ENCODE measurements at places on chromosomes 13 and 19.
A peak's percentile ranks its signal among the peaks of the same experiment; 100 is the strongest.

- no peak for DNase-seq
These were observed 6.4 kb downstream of the LHB start for GRCh38 chr19:49010453-49010852.

DNA sequence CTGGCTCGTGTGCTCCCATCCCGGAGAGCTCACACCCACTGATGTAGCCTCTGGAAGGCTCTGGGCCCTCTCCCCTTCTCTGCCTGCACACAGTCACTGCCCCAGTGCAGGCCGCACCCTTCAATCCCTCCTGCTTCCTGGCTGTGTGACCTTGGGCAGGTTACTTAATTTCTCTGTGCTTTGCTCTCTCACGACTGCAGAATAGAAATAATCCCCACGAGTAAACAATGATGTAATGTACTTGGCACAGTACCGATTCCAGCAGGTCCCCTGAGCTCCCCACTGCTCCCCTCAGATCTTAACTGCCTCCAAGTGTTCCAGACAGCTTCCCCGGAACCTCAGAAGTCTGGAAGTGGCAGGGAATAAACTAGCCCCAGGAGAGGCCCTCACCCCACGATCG, 16.1 kb downstream of the LIG1 start:
- DNase-seq = no peak

GRCh38 chr19:33296488-33296971, 5.8 kb downstream of the CEBPA start:
- no peak for DNase-seq

DNA sequence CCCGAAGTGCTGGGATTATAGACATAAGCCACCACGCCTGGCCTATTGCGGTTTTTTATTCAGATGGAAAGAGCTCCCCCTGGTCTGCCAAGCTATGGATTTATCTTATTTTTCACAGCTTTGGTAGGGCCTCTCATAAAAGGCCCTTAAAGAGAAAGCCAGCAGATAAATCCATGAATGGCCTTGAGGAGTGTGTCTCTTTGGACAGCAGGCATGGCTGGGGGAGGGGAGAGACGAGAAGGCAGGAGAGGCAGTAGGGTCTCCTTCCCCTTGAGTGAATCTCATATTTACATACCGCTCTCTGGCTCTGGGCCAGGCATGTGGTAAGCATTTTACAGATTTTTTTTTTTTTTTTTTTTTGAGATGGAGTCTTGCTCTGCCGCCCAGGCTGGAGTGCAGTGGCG, 25.2 kb downstream of the MARK4 start:
- DNase-seq = no peak

DNA sequence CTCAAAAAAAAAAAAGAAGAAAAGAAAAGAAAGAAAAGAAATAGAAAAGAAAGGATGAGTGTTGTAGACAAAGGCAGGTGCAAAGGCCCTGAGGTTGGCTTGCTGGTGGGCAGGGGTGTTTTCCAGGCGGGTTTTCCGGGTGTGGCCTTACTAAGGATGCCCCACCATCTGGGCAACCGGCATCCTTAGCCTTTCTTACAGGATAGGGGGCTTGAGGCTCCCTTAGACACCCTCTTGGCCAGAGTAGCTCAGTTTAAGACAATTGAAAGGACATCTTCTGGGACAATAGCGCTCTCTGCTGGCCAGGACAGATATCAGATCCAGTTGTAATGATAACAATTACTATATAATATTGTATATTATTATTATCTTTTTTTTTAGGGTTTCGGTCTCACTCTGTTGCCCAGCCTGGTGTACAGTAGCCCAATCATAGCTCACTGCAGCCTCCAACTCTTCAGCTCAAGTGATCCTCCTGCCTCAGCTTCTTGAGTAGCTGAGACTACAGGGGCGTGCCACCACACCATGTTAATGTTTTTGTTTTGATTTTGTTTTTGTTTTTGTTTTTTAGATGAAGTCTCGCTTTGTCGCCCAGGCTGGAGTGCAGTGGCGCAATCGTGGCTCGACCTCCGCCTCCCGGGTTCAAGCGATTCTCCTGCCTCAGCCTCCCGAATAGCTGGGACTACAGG, 1.4 kb upstream of the QTRT1 start:
- no peak for DNase-seq

DNA sequence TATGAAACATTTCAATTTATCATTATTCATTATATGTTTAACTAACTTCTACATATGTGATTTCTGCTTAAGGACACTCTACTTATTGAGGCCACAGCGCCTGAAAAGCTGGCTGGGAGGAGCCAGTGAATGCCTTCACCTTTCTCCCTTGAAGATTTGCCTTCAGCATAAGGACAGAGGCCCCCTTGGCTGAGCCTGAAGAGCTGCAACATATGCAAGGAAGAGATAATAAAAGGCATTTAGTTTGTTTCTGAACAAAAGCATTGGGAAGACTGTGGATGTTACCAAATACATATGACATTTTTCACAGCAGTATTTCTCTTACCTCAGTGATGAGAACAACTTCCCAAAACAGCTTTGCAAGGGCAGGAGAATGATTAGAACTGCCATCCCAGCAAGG, 92.1 kb downstream of the ABCC4 start:
- DNase-seq = no peak

DNA sequence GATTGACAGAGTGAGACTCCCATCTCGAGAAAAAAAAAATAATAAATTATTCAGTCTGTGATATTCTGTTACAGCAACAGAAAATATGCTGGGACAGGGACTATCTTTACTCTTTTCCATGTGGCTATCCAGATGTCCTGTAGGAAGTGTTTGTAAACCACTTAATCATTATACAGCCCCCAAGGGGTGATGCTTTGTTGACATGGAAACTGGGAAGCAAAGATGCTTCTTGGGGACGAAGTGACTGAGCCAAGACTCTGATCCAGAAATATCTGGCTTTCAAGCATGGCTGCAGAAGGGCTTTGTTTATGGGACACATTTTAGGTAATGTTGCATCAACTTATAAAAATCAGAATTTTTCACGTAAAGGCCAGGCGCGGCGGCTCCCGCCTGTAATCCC, 5.4 kb downstream of the ZNF8 start:
- no peak for DNase-seq

DNA sequence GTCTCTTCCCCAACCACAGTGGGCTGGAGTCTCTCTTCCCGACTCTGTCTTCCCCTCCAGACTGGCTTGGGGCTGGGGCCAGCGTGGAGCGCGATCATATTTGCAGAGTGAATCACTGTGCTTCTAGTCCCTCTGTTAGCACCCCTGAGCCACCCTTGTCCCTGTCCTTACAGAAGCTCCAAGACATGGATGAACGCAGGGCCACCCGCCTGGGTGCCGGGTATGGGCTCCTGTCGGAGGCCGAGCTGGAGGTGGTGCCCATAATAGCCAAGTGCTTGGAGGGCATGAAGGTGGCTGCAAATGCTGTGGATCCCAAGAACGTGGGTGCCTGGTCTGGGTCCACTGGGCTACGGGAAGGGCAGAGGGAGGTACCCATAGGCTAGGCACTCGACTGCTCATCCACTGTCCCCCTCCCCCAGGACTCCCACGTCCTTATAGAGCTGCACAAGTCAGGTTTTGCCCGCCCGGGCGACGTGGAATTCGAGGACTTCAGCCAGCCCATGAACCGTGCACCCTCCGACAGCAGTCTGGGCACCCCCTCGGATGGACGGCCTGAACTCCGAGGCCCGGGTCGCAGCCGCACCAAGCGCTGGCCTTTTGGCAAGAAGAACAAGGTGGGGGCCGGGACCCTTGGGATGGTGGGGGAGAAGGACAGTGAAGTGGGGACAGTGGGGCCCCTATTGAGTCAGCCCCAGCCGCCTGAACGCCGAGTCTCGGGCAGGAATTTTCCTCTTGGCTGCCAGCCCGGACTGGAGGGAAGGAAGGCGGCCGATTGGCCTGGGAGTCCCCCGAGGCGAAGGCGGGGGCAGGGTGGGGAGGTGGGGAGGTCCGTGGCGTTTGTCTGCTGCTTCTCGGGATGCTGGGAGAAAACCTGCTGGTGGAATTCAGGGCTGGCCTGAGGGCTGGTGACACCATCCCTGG, 5.2 kb downstream of the TRIP10 start:
- DNase-seq = no peak

DNA sequence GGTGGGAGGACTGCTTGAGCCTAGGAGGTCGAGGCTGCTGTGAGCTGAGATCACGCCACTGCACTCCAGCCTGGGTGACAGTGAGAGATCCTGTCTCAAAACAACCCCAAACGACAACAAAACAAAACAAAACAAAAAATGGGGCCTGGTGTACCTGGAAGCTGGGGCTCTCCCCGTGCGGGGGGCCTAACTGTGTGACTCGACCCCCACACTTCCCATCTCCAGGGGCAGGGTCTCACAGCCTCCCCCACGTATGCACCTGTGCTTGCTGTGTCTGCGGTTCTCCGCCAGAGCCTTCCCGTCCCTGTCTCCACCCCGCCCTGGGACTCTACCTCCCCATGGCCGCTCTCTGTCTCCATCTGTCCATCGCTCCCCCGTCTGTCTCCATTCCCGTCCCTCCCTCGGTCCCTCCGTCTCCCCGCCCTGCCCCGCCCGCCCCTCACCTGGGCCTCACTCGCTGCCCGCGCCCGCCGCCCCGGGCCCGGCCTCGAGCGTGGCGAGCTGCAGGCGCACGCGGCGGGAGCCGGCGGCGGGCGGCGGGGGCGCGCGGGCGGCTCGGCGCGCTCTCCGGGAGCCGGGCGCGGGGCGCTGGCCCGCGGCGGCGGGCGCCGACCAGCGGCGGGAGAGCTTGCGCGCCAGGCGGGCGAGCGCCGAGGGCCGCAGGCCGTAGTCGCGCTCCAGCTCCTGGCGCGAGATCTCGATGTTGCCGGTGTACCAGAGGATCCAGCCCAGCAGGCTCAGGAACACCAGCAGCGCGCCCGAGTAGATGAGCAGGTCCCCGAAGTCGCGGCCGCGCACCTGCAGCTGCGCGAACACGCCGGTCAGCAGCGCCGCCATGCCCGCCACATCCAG, 587 bp downstream of the TMEM238 start:
- peak; percentile 24 for DNase-seq

GRCh38 chr19:46466536-46467196, 4.7 kb downstream of the PNMA8A start:
- DNase-seq = no peak

DNA sequence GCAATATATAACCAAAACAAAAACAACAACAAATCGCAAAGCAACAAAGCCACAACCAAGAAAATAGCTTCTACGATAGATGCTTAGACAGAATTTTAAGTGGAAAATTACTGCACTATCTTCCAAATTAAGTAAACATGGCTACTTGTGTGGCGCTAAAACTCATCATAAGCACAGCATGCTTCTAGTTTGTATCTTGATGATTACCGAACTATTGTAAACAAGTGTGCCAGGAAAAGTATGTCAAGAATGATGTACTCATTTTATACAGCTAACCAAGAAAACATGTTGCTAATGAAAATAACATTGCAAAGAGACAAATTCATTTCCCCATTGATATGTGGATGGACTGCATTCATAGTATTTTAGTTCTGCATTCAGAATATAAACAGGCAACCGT, 271.9 kb upstream of the GPC6 start:
- no peak for DNase-seq

- DNase-seq = peak; percentile 72
These were observed 11.6 kb upstream of the JUND start for GRCh38 chr19:18292810-18293641.

DNA sequence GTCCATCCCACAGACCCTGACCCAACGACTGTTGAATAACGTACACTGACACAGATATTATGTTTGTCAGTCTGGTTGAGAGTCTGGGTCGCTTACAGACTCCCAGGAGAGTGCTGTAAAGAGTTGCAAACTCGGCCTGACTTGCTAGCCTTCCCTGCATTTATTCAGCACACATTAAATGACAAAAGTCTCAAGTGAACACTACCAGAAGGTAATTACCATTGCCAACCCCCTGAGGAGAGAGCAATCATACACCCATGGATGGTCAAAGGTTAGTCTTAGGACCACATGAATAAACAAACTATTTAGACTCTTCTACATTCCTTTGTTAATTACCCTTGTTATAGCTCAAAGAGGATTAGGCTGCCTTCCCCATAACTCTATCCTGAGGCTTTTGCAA, 1048.6 kb downstream of the PCDH17 start:
- no peak for DNase-seq

- no peak for DNase-seq
These were observed 56.2 kb downstream of the COLGALT1 start for GRCh38 chr19:17611462-17612244.

DNA sequence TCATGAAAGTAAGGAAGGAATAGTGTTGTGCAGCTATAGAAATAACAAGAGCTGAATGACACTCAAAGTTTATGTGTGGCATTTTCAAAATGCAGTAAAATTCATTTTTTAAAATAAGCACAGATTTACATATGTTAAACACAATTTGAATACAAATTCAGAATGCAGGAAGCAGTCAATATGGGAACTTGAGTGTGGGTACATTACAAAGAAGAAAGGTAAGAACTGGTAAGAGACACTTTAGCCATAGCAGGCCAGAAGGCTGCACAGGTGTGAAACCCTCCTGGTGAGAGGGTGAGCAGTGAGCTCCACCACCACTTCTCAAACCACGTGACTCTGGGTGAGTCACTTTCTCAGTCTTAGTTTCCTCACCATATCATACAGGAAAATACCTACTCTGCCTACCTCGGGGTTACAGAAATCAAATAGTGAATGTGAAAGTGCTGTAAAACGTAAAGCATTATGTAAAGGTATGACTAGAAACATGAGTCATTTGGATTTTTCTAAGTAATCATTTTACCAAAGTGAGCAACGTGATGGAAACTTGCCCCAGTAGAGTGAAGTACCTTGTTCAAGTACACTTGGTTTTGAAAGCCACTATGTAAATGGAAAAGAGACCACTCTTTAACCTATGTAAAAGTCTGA, 40.5 kb downstream of the USP12 start:
- no peak for DNase-seq

DNA sequence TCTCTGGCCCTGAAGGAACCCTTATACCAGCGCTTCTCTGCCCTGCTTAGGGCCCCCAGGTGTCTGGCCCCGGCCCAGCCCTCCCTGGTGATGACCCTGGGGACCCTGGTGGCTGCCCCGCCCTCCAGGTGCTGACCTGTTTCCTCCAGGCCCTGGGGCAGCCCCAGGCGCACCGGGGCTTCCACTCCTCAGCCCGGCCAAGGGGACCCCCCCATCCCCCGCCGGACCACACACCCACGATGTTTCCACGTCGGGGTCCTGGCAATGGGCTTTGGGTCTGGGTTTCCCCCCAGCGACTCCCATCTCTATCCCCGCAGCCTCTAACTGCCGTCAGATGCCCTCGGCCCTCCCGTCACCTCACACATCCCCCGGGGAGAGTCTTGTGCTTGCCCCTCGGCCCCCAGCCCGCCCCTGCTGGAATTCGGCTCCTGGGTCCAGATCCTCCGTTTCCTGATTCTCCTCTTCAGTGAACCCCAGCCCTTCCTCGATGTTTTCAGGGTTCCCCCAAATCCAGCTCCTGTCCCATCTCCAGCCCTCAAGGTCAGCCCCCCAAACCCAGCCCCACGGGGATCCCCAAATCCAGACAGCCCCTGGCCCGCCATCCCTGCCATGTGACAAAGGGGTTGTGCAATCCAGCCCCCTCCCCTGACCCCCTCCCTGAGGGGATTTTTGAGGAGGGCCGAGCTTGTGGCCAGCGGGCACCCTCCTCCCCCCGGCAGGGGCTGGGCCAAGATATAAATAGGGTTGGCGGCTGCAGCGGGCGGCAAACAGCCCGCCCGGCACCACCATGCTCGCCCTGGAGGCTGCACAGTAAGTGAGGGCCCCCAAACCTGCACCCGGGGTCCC, at the start of gene SPIB:
Gene SPIB, plus strand, starts transcription at position 763 of the 846 bp plus-strand sequence. Its CDS starts 25 bp downstream, at position 788.
- DNase-seq = no peak

- DNase-seq = no peak
These were observed 63.6 kb downstream of the RGCC start for GRCh38 chr13:41520660-41521630.

Measured in foreskin melanocyte (primary cell).